T-helper 17 cell (primary cell): ENCODE measurements at places on chromosomes 5 and 9.
A peak's percentile ranks its signal among the peaks of the same experiment; 100 is the strongest.

- DNase-seq = no peak
- H3K27me3 ChIP-seq = peaks cover 34% of the 10 kb centered on the region
- H3K4me1 ChIP-seq = no peaks in the 10 kb centered on the region
- no peak overlapping the region for H3K4me3 ChIP-seq
- H3K27ac ChIP-seq = no peak overlapping the region
Observed at GRCh38 chr5:181024245-181025064, 15.6 kb upstream of the BTNL9 start.

DNA sequence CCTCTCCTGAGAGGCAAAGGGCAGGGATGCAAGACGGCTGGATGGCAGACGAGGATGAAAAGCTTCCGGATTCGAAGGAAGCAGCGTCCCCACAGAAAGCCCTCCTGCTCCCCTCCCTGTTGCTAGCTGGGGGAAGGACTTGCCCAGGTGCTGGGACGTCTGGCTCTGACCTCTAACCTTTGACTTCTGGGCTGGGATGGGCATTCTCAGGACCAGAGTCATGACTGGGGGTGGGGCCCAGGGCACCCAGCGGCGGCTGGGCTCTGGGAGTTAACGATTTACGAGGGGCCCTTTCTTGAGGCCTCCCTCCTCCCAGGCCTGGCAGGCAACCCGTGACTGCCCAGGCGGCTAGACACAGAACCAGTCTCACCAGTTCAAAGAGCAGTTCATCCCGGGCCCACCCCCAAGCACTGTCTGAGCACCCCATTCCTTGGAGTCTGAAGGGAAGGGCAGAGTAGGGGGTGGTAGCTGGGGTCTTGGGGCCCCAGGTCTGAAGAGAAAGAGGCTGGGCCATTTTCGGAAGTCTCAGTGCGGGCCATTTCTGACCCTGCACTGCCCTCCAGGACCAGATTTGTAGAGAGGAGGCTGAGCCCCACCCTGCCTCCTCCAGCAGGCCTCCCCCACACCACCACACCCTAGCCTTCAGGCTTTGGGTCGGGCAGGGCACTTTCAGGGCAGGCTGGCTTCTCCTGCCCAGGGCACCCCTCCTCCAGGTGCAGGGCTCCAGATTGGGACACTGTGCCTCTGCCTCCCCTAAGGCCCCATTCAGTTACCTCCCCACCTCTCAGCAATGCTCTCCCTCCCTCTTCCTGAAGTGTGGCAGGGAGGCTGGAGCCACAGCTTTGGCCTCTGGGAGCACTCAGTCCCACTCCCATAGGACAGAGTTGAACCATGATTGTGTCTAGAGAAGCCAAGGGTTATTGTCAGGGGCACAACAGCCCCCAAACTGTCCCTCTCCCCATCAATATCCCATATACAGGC, 5.0 kb upstream of the CXXC5 start:
- peaks cover 18% of the 10 kb centered on the region for H3K4me1 ChIP-seq
- H3K4me3 ChIP-seq = no peak overlapping the region
- peak overlapping the region; percentile 72 for H3K27ac ChIP-seq
- peaks cover 16% of the 10 kb centered on the region for H3K27me3 ChIP-seq
- H3K36me3 ChIP-seq = no peaks in the 10 kb centered on the region
- DNase-seq = no peak

DNA sequence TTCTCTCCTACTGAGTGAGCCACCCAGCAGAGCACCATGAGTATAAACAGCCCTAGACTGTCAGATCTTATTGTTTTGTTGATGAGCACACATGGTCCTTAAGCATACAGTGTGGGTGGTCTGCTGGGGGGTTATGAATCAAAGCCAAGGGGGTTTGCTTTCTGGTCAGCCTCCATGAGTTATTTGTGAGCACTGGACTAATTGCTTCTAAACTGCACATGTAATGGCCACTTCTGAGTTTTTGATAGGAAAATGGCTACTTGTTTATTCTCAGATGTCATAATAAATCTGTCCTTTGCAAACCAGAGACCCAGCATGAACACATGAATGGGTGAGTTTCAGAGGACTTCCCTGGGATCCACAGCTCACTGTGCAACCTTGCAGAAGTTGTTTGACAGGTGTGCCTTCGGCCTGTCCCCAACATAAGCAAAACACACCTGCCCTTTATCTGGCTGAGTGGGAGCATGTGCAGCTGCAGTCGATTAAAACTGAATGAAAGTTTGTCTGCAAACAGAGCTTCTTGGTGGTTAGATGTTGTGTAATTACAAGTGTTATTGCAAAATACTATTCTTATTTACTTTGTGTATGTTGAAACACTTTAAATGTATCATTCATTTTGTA, 35.9 kb downstream of the MAMDC2 start:
- H3K4me3 ChIP-seq = no peak overlapping the region
- peak overlapping the region; percentile 1 for H3K27ac ChIP-seq
- no peak for DNase-seq
- peaks cover 12% of the 10 kb centered on the region for H3K4me1 ChIP-seq
- peaks cover 26% of the 10 kb centered on the region for H3K27me3 ChIP-seq
- no peaks in the 10 kb centered on the region for H3K36me3 ChIP-seq

DNA sequence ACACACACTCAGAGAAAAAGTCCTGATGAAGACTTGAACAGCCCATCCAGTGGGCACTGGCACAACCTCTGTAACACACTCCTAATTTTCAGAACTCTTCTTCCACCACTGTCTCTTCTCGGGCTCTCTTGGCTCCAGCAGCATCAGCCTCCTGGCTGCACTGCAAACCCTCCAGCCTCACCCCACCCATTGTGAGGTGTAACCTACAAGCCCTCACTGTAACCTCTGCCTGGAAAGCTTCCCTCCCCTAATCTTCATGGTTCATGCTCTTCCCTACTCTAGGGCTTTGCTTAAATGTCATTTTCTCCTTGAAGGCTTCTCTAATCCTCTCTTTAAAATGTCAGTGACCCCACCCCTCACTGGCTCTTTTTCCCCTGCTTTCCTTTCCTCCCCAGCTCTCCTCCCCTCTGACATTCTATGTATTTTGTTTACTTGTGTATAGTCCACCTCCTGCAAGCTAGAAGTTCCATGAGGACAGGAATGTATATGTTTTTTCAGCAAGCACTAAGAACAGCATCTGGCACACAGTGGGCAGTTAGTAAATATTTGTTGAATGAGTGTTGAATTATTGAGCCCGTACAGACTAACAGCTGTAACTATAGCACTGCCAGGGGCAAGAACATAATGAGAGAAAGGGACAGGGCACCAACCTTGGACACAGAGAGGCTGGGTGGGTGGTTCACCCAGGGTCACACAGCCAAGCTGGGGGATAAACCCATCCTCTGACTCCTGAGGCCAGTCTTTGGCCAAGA, 76.4 kb downstream of the ESM1 start:
- DNase-seq = no peak
- no peaks in the 10 kb centered on the region for H3K4me1 ChIP-seq
- peaks cover 44% of the 10 kb centered on the region for H3K27me3 ChIP-seq
- H3K36me3 ChIP-seq = peaks cover 2% of the 10 kb centered on the region

DNA sequence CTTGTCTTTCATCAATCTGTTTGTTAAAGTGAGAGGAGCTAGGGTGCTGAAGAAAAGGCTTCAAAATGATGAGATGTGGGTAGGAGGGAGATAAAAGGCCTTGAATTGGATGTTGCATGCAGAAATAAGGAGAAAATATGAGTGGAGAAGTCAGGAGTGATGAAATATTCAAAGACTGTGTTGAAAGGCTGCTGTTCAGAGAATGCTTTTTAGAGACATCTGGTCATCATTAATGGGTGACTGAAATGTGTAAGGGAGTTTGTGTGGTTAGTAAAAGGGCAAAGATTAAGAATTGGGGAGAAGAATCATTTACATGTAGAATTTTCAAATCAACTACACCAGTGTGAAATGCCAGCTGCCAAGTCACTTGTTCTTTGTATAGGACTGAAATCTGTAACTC, 383.9 kb downstream of the MAT2B start:
- no peak overlapping the region for H3K4me3 ChIP-seq
- no peak for DNase-seq
- H3K27ac ChIP-seq = no peak overlapping the region
- no peaks in the 10 kb centered on the region for H3K4me1 ChIP-seq
- H3K36me3 ChIP-seq = no peaks in the 10 kb centered on the region
